Stimulated activated CD4-positive, alpha-beta T cell treated with anti-CD3 and anti-CD28 coated beads, Interleukin-1b, Interleukin-23, amount 100 ng/mL, for 48 hours (primary cell): ENCODE measurements at places on chromosomes 2 and 18.

GRCh38 chr2:10469301-10469700, 21.2 kb upstream of the ODC1 start:
- no peak for DNase-seq

- no peak for DNase-seq
Observed at GRCh38 chr2:197827618-197828017, 23.2 kb downstream of the PLCL1 start.

GRCh38 chr18:1048032-1048431, 143.4 kb downstream of the ADCYAP1 start:
- DNase-seq: no peak

DNA sequence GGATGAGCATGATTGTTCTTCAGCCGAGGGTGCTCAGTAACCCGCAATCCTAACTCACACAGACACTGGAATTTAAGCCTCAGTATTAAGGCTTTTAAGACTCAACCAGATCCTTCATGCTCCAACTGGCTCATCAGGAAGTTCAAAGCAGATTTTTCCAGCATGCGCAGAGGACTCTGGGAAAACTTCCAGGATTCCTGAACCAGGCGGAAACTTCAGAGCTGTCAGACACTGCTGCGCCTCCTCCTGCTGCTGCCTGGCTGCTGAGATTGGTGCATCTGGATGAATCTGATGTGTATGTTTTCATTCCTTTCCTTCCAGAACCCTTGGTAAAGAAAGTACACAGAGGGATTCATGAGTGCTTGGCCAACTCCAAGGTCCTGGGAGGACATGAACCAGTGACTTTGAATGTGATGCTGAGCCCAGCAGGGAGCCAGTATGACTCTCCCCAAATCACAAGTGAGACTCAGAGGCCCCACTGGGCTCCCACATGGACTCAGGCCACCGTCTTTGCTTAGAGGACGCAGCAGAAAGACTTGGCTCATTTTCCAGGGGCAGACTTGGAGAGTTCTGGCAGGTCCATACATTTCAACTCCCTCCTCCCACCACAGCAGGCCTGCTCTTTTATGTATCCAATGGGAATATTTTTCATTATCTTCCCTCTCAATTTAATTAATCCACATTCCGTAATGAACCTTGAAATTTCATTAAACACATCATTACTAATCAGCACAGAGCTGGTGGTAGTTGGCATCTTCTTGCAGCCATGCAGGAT, 143.5 kb upstream of the HDAC4 start:
- DNase-seq: no peak

- DNase-seq: no peak
Observed at GRCh38 chr2:112923237-112923966, 12.4 kb downstream of the IL37 start.

DNA sequence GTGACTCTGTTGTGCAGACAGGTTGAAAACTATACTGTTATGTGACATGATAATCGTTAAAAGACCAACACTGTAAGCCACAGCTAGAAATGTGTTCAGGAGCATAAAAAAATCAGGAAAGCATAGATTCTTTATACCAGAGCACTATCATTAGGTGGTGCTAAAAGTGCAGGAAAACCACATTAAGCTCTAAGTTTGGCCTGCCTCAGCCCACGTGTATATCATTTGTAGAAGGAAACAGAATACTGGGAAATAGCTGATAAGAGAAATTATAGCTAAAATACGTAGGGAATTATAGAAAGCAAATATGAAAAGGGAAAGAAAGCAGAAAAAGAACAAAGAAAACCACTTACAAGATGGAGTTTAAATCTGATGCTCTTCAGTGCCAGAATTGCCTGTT, 26.5 kb upstream of the C2orf74 start:
- no peak for DNase-seq
